ENCODE measurements at places on chromosomes 2 and 18.

- no peak for DNase-seq
These were observed 331.4 kb upstream of the KLHL29 start for GRCh38 chr2:23053601-23054000.

- DNase-seq, result no peak
These were observed at the start of gene MC4R for GRCh38 chr18:60372596-60372995. Gene MC4R (minus strand): TSS chr18:60372775. CDS start chr18:60372349, 426 bp downstream.

DNA sequence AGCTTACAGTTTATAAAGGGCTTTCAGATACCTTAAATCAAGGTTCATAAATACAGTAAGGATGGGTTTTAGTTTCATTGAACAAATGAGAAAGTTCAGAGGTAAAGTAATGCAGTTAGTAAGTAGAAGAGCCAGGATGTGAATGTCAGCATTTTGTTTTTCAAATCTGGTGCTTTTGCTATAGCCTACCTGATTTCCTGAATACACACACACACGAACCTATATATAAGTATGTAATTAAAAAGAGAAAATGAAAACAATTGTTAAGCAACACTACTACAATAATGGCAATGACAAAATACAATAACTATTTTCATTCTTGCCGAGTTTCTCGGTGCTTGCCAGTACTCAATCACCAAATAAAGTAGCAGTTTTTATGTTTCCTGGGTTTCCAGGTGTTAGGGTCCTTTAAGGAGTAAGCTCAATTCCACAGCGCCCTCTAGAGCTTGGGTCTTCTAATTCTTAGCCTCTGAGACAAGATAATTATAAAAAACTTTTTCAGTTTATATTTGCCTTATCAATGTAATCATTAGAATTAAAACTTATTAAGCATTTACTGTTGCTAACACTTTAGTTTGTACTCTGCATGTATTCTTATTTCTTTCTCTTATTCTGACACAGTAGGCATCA, 512.9 kb upstream of the ACVR2A start:
- DNase-seq, result peak; percentile 67

DNA sequence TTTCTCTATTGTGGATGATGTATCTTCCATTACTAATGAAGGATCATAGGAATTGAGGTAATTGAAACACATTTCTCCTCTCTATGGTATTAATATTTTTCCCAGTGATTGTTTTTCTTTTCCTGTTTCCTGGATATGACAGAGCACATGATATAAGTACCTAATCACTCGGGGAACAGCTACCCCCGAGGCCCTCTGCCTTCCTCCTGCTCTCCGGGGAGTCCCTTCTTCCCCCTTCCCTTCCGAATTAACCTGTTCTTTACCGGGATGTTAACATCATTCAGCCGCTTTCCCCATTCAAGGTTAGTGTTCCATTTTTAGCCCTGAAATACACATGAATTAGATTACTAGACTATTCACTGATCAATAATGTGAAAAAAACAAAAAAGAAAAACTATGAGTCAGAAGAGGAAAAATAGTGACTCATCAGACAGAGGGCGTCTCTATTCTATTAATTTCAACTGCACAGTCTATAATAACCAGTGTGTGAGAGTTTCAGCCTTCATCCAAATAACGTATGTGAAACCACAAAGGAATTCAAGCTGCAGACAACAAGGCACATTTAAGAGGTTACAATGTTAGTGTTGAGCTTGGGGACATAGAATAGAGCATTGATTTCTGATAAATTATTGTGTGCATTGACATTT, 450.8 kb downstream of the DLGAP1 start:
- DNase-seq, result no peak

- no peak for DNase-seq
These were observed 132.6 kb upstream of the CDCA7 start for GRCh38 chr2:173221937-173222594.

GRCh38 chr2:119425620-119426395, 5.8 kb upstream of the TMEM37 start:
- no peak for DNase-seq

DNA sequence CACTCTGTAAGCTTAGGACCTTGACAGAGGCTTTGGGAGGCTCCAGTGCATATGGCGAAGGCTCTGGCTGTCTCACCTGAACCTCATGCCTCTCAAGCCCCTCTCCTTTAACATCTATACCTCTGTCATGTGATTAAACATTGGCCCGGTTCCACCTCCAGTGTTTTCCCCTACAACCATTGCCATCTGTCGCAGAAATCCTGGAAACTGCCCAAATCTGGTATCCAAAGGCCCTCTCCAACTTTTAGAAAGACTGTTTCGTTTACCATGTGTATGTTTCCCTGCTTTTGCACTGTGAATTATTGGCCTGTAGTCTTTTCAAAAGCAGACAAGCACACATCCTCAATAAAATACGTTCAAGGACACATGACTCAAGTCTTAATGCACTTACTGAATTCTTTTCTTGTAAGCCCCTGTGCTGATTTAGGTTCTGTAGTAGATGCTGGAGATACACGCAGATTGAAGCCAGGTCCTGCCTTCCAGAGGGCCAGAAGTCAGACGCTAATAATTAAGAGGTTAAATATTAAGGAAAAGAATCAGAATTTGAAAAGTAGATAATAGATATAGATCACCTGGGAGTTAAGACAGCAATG, 386.4 kb upstream of the SLC14A2 start:
- no peak for DNase-seq

DNA sequence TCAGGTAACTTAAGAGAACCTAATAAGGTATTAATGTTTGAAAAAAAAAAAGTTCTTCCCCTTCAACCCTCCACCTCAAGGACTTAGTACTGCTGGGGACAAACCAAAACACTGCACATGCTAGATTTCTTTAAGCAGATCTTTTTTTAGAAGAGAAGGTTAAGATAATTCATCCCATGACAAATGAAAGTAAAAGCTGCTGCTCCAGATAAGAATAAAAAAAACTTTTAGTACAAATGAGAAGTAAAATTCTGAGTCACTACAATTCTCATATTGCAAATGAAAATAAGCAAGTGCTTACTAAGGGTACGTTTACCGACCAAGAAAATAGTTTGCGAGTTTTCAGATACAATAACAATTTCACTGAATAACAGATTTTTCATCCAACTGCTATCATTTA, 8.9 kb downstream of the STAM2 start:
- peak; percentile 13 for DNase-seq

DNA sequence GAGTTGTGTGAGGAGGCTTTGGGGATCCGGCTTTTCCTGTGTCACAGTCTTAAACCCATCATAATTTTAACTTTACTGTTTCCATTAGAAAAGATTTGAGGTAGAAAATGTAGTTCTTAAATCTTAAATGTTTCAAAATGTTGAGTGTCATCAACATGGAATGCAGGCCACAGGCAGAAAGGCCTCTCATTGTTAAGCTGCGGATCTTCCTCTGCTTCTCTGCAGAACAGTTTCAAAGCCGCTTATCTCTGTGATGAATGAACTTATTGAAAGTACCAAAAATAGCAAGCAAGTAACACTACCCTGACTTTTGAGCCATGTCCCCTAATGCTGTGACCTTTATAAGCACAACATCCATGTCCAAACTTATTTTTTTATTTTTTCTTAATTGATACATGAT, 1645.8 kb downstream of the DPP10 start:
- DNase-seq, result no peak

- DNase-seq, result peak; percentile 69
These were observed 112.1 kb downstream of the KLHL29 start for GRCh38 chr2:23497063-23497462.

- DNase-seq, result no peak
These were observed 3.7 kb downstream of the ETAA1 start for GRCh38 chr2:67400560-67401485.

- DNase-seq, result no peak
These were observed 72.8 kb upstream of the TWIST2 start for GRCh38 chr2:238774980-238775509.

DNA sequence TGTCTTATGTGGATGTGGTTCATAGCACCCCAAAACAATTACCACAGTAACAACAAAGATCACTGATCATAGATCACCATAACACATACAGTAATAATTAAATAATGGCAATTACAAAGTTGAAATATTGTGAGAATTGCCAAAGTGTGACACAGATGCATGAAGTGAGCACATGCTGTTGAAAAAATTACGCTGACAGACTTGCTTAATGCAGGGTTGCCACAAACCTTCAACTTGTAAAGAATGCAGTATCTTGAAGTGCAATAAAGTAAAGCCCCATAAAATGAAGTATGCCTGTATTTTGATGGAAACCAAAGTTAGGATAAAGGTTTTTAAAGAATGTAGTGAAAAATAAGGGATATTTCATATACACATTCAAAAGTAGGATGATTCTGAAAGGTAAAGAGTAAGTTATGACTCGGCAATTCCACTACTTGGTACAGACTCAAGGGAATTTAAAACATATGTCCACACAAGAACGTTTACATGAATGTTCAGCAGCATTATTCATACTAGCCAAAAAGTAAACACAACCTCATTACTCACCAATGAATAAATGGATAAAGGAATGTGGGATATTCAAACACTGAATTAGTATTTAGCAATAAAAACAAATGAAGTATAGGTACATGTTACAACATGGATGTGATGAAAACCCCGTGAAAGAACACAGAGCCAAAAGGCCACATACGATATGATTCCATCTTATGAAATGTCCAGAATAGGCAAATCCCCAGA, 61.6 kb downstream of the SCN9A start:
- DNase-seq, result no peak

DNA sequence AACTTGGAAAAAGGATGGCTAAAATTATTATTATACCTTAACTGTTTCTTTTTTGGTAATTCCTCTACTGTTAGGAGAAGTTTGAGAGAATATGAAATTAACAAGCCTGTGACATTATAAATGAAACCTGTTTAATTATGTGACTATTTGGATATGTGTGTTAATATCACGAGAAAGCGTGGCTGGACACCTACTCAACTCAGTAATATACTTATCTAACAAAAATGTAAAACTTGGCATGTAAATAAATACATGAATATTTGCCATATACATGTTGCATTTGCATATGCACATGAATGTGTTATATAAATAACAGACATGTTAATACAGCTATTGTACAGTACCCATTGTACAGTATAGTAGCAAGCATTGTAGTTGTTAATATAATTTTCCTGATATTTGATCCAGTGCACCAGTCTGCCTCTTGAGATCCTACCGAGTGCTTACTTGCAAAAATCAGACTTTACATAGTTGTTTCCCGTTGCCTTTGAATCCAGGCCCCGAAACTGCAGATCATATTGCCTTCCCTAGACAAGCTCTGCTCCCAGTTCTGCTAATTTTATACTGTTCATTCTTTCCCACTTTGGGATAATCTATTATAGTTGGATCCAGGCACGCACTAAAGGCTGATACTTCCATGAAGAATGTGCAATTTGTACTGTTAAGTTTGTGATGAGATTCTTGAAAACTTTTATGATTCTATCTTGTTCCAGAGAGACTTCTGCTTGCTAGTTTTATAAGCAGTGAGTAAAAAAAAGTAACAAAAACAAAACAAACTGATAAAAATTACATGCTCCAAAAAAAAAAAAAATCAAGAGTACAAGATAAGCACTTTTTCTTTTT, 395.6 kb downstream of the ARHGAP15 start:
- DNase-seq, result no peak

DNA sequence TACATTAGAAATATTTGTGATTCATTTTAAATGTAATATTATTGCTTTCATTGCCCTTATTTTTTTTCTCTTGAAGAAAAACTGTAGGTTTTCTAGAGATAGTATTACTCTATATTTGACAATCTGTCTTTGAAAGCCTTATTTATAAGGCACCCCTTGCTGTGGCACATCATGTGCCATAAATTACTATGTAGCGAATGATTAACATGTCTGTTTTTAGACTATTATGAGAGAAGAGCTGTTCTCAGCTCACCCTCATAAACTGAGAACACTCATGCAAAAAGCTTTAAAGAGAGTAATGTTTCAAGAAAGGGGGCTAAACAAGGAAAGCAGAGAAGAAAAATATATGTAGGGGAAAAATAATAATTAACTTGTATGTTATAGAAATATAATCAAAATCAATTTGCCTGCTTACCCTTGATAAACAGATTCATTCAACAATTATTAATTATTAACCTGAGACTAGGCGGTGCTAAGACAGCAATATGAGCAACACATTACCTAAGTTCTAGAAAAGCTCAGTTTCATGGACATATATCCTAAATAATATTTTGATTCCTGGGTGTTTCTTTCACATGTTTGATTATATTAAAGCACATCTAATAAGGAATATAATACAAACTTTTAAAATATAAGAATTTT, 69.0 kb downstream of the RAB3GAP1 start:
- DNase-seq, result no peak

DNA sequence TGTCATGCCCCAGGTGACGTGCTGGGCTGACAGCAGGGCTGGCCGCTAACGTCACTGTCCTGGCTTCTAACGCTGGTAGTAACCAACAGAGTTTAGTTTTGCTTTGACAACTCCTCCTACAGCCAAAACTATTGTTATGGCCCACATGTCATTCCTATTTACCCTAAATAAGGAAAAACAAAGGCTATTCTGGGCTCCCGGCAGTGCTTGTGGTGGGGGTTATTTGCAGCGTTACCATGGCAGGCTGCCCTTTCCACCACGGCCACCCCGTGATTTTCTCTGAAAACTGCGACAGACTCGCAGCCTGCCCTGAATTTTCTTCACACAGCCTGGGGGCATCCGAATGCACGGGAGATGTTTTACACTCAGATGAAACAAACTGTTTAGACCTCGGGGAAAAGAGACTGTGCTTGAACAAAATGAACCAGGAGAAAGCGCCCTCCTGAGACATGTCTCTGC, 115.2 kb downstream of the FAM210A start:
- DNase-seq, result no peak

DNA sequence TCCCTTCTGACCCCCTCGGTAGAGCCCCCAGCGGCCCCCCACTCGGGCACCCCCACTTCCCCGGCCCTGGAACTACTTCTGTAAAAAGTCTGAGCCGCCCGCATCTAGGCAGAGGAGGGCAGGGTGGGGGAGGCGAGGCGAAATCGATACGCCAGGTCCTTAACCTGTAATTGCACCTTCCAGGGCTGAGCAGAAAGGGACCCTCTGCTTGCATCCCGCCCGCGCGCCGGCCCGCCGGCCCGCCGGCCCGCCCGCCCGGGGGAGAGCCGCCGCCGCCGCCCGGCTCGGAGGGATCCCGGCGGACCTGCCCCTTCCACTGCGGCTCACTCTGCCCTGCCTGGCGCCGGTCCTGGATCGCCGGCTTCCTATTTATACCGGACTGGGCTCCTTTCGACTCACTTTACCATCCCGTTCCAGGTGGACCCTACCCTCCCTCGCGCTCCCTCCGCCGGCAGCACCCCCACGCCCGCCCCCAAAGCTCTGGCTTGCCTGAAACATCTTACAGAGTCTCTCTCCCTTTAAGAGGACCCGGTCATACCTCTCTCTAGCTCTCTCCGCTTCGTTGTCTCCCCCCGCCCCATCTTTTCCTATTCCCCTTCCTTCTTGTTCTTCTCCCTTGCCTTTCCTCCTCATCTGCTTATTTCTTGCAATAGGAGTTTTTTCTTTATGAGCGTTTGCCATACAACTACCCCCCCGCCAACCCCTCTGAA, 797 bp downstream of the KLHL14 start:
- DNase-seq, result no peak

- no peak for DNase-seq
These were observed 16.9 kb downstream of the ACVR1C start for GRCh38 chr2:157611726-157612125.
